ENCODE measurements at places on chromosomes 4 and X.

DNA sequence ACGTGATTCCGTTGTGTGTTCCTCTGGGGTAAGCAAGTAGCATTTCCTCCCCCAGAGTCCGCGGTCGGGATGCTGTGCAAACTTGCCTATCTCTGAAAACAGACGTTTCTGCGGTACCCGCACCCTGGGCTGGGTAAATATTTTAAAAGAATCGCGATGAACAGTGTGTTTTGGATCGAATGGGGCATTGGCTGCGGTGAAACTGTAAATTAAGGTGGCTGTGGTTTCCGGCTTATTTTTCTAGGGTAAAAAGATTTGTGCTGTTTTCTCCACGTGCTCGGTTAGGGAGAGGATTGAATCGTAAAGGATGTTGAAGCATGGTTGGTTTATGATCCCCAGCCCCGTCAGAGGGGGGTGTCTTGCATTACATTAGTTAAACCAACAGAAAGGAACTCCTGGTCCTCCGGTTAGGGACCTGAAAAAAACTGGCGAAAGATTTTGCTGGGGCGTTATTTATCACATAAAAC, 1.2 kb downstream of the HHIP start:
- DNase-seq, result no peak

- DNase-seq, result no peak
These were observed 31.1 kb downstream of the BMP15 start for GRCh38 chrX:50941638-50942037.

GRCh38 chrX:15416133-15416993, 32.1 kb upstream of the VEGFD start:
- no peak for DNase-seq

DNA sequence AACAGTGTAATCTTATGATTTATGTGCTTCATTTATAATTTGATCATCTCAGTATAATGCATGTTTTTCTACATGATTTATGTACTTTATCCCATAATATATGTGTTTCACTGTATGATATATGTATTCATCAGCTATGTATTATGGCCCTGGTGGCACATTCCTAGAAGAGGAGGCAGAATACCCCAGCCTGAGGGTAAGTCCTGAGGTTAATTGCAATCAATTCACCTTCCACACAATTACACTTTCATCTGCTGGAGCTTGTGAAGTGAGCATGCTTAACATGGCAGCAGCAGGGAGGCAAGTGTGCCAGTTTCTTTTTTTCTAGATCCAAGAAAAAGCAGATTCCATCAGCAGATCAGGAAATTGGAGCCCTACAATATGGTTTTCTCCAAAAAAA, 81.2 kb downstream of the CXXC4 start:
- DNase-seq, result no peak

DNA sequence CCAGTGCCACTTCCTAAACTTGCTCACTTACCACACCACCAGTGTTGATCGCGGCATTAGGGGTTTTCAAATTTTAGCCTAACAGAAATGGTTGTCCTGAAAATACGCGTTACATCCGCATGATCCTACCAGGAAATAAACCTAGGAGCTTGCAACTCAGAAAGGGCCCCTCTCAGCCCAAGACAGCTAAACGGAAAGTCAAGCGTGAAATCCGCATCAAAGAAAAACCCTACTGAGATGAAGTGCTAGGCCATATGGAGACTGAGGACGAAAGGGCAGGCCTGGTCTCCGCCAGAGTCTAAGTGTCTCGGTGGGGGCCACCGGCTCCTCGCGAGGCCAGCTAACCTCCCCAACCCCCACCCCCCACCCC, 626 bp downstream of the YTHDC1 start:
- peak; percentile 13 for DNase-seq

GRCh38 chr4:37661772-37662171, 24.4 kb downstream of the RELL1 start:
- DNase-seq, result no peak

GRCh38 chrX:74931214-74931613, 6.0 kb upstream of the NEXMIF start:
- DNase-seq, result no peak

DNA sequence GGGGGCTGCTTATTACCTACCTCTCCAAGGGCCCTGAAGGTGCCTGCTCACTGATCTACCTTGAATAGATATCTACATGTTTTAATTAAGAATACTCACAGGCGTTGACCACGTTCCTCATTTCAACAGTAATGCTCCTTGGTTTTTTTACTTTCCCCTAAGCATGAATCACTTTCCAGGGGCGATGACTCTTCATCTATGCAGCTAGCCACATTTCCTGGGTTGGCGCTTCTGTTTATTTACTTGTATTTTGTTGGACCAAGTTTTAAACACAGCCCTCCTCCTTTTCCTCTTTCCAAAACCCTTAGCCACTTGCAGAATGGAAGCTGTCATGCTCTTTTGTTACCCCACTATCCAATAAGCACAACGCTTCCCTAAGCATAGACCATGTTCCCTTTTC, 50.8 kb downstream of the CBLL2 start:
- DNase-seq, result no peak

DNA sequence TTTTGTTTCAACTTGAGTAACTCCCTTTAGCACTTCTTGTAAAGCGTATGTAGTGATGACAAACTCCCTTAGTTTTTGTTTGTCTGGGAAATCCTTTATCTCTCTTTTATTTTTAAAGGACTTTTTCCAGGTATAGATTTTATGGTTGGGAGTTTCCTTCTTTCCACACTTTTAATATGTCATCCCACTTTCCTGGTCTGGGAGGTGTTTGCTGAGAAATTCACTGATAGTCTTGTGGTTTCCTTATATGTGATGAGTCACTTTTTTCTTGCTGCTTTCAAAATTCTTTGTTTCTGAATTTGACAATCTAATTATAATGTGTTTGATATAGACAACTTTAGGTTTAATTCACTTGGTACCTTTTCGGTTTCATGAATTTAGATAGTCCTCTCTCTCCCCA, 353.9 kb downstream of the GPAT3 start:
- DNase-seq, result no peak

- no peak for DNase-seq
These were observed 689.2 kb upstream of the SLIT2 start for GRCh38 chr4:19562456-19562855.

GRCh38 chrX:48754238-48754637, 7.3 kb upstream of the GLOD5 start:
- DNase-seq, result no peak

DNA sequence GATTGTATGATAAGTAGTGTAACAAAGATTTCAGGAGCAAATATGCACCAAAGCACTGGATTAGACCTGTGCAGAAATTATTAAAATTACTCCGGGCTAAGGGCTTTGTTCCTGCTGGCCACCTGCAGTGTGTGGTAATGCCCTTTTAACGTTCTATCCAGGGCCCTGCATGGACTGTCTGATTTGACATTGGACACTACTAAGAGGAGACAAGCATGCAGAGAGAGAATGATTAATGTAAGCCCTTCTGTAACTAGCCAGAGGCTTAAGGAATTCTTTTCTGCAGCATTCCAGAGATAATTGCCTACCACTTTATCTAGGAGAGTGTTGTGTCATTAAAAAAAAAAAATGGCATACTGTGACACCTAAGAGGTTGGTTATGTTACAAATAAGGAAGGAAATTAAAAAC, 117.0 kb downstream of the PCDH7 start:
- no peak for DNase-seq

- no peak for DNase-seq
These were observed 30.7 kb upstream of the HPGD start for GRCh38 chr4:174553031-174553430.

DNA sequence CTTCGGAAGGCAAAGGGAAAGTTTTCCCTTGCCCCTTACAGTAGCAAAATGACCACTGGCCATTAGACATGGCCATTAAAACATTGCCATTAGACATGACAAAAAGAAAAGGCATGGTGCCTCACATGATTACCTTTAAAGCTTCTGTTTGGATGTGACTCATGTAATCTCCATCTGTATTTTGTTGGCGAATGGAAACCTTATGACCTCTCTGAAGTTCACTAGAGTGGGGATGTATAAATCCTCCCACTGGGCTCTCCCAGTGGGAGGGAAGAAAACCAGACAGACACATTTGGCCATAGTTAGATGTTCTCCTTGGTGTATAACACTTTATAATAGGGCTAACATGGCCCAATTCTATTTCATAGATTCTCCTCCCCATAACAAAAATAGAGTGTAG, 152.6 kb downstream of the MAGEB17 start:
- DNase-seq, result no peak

DNA sequence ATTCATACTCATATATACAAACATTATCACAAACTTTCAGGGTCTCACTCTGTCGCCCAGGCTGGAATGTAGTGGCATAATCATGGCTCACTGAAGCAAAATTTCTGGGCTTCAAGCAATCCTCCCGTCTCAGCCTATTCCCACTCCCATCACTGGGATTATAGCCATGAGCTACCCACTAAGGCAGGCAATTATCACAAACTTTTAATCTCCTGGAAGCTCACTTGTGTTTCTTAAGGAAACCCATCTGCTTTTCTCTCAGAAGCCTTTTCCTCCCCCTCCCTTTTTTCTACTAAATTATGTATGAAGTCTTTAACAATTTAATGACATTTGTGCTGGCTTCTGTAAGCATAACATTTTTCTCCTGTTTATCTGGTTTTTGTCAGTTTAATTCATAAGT, 170.5 kb downstream of the AREG start:
- no peak for DNase-seq

All from mucosa of gallbladder (tissue), 1 donor.